Motor neuron (in vitro differentiated cells): ENCODE measurements at places on chromosomes 7 and 10. TPM values are rescaled to one million over a fixed set of nuclear protein-coding genes. Genes with fewer than 3 reads are reported as not detected.

GRCh38 chr7:100668069-100668449, 5.5 kb upstream of the GNB2 start:
- no peak for ATAC-seq

- no peak for ATAC-seq
Measured at GRCh38 chr7:11605749-11606148, 226.2 kb downstream of the THSD7A start.

Gene C10orf88
- total RNA-seq: 14.8 and 17.3 TPM in 2 replicates

DNA sequence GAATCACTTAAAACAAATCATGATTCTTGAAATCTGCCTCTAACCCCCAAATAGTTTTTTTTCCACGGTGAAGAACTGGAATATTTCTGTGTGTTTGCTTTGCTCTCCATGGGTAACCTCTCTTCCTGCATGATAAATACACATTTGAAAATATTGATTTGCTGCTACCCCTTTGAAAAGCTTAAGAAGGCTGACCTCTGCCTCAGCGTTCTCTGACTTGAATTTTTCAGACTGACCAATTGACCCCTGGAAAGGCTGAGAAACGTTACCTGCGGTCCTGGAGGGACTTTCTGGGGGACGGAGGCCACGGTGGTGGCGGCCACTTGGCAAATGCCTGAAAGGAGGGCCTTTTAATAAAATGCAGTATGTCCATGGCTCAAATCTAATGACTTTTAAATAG, 520.2 kb downstream of the LRMDA start:
- ATAC-seq: no peak

- ATAC-seq: no peak
Measured at GRCh38 chr10:74011017-74011416, 13.1 kb downstream of the VCL start.

Gene C10orf71
- 0.73 and 1.6 TPM in 2 replicates for total RNA-seq

- no peak for ATAC-seq
Measured at GRCh38 chr7:75546237-75547015, 54.3 kb downstream of the SPDYE5 start.

- peak; percentile 16 for ATAC-seq
Measured at GRCh38 chr7:30799976-30800661, 28.9 kb downstream of the MINDY4 start.

GRCh38 chr7:112965506-112965905, 121.1 kb downstream of the GPR85 start:
- ATAC-seq: no peak

DNA sequence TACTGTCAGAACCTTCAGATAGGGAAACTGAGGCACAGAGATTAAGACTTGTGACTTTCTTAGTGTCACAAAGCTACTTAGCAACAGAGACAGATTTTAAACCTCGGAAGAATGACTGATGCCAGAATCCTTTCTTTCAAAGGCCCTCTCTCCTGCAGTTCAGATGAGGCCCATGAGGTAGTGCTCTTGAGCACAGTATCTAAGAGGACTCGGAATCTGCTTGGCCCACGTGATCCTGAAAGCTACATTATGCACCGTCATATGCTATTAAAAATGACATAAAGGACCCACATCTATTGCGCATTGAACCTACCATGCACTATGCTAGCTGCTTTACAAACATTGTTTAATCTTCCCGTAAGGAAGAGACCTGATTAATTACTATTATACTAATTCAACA, 355.9 kb downstream of the SFMBT2 start:
- no peak for ATAC-seq

GRCh38 chr10:21702633-21703111, 168.6 kb downstream of the MLLT10 start:
- no peak for ATAC-seq

Gene ATP5F1C
- total RNA-seq: 260 and 267 TPM in 2 replicates

GRCh38 chr10:114911052-114911711, 26.8 kb upstream of the TRUB1 start:
- no peak for ATAC-seq

- peak; percentile 63 for ATAC-seq
Measured at GRCh38 chr10:101595591-101596433, 7.7 kb downstream of the DPCD start.

Gene GSTO1
- total RNA-seq: 29.7 and 30.5 TPM in 2 replicates
